Fibroblast of the aortic adventitia (primary cell): ENCODE measurements at places on chromosomes 12 and 14. TPM values are rescaled to one million over a fixed set of nuclear protein-coding genes. Genes with fewer than 3 reads are reported as not detected.

DNA sequence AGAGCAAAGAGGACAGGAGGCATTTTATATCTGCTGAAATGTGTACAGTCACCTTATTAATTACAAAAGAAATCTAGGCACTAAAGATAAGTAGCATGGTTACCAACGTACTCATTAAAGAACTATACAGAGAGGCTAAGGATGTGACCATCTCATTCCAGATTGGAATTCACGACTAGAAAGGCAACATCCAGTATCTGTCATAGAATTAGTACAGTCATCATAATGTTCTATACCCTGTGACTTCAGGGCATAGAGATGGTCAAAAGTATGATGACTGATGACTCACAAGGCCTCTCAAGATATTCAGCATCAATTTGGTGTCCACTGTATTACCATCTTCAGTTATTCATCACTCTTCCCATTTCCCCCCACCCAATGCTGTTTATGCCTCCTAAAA, 144.0 kb upstream of the PLEKHG7 start:
- DNase-seq: no peak

Gene RPL36AL
- 180 and 525 TPM in 2 replicates for total RNA-seq

Gene BEGAIN
- 0.18 and 0.33 TPM in 2 replicates for total RNA-seq

DNA sequence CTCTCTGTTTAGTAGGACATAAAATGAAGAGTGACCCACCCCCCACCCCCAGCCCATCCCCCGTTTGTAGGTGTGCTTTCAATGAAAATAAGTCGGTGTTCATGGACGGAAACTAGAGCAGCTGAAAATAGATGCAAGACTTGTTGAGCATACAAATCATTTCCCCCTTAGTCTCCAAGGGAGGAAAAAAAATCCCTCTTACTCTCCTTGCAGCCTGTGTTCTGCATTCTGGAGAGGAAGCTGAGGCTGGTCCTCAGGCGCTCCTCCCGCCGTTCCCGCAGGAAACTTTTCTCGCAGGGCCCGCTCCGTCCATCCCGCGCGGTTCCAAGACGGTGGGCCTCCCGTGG, 259.0 kb upstream of the E2F7 start:
- no peak for DNase-seq

DNA sequence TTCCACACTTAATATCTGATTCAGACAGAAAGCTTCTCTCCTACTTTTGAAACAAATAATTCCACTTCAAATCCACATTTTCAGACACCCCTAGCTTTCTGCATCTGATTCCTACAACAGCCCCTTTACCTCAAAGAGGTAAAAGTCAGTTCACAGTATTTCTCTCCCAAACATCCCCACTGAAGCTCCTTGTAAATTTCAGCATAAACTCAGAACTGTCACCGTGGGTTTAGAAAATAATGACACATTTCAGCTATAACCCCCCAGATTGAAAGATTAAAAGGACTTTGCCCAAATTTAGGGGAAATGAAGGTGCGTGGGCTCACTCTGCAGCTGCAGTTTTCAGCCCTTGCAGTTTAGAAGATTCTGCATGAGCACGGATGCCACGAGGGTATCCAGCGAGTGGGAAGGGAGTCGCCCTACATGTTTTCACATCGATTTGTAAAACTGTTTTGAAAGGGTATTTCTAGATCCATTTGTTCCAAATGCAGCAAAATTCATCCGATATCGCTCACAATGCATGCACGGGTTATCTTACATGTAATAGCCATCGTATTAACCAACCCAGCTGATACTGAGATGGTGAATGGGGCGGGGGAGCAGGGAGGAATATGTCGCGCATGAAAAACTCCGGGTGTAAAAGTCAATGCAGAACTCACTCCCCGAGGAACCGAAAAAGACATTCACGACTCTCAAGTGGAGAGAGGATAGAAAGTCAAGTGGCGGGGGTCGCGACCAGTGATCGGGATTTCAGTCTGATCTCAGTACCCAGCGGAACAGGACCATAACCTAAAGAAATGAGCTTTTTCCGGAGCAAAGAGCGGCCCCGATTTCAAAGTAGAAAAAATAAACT, 5.0 kb upstream of the CCND2 start:
- DNase-seq: no peak

- DNase-seq: no peak
These were observed 26.6 kb downstream of the PRKCH start for GRCh38 chr14:61347826-61348443.

Gene PROX2
- total RNA-seq: not detected in 2 replicates

Gene RD3L
- not detected in 2 replicates for total RNA-seq
